ENCODE measurements at places on chromosomes 3 and 15.

- DNase-seq, result no peak
Observed at GRCh38 chr15:39781967-39782302, 706 bp downstream of the FSIP1 start.

DNA sequence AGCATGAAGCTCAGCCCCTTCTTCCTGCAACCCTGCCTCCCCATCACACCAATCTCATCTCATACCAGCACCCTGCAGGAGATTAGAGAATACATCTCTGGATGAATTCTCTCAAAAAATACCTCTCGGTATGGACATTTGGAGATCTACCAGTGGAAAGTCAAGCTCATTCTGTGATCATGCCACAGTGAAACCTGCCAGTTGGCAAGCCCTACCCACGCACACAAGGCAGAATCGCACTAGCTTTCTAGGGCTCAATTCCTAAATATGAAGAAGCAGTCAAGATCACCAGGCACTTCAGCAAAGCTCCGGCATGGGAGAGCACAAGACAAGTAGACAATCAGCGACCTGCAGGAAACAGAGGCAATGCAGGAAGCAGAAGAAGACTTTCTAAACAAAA is 221.2 kb downstream of the NTRK3 start:
- peak; percentile 79 for DNase-seq

- DNase-seq, result no peak
Observed at GRCh38 chr15:22960556-22960955, 19.6 kb downstream of the CYFIP1 start.

DNA sequence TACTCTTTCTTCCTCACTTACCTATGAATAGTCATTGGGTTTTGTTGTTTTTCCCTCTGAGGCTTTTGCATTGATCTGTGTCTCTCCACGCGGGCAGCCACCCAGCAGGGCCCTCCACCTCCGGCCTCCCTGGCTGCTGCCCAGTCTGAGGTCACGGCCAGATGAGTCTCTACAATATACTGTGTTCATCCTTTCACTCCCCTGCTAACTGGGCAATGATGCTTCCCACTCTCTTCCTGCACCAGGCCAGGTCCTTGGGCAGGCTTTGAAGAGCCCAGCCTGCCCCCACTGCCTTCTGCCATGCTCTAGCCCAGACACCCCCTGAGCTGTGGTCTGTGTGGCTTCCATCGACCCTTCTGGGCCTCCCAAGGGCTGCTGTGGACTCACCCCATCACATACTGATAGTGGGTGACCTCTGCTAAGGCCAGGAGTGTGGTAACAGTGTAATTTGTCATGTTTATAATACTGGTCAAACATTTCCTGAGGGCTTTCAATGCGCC is 18.0 kb downstream of the PDIA5 start:
- no peak for DNase-seq

DNA sequence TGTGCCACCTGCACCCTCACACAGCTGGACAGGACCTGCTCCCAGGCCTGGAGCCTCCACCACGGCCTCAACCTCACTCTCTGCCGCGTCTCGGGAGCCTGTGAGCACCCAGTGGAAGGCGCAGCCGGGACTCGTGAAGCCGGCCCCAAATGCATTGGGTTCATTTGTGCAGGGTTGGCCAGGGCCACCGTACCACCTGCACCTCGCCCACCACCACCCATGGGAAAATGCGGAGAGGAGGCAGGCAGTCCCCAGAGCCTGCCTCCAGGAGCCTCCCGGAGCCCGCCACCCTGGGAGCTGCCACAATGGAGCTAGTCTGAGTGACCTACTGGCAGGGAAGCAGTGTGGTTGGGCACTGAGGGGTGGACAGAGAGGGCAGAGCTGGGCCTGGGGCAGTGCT is 62.5 kb upstream of the HRH1 start:
- DNase-seq, result no peak

GRCh38 chr3:28836199-28836598 is 444.7 kb upstream of the RBMS3 start:
- no peak for DNase-seq

DNA sequence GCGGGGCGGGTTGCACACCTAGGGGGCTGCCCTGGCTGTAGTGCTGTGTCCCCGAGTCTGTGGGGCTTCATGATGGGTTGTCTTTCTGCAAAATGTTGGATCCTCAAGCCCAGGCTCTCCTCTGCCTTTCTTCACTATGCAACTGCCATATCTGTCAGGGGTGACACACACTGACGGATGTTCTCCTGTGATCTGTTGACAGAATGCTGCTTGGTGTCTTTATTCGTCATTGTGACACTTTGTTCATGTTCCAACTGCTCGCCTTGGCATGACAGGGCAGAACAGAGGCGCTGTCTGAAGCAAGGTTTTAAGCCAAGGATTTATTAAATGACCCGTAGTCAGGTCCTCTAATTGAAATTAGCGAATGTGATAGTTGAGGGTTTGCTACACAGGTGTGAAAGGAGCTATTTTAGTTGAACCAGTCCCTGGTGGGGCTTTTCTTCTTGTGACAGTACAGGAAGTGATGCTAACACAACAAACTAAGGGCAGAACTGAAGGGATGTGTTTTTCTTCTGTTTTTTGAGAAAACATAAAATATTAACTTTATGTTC is 173.4 kb downstream of the MCTP2 start:
- DNase-seq, result no peak

DNA sequence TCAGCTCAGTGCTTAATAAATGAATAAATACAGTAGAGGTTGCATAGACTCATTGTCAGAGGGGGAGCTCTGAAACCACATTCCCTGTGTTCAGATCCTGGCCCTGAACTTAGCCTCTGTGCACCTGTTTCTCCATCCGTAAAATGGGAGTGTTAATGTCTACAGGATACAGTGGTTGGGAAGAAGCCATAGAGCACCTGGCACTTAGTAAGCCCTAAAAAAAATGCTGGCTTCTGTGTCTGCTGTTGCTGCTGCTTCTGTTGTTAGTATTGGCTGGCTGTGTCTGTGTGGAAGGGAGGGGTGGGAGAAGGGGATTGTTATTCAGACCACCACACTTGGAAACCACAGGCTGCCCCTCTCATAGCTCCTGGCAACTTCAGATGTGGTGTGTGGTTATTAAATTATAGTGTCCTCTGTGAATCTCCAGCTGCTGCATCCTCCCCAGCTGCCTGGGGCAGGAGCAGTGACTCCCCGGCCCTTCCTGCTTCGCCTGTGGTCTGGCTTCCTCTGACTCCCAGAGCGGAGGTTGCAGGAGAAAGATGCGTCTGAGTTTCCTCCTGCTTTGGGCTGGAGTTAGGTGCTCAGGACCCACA is 31.0 kb downstream of the FGD5 start:
- no peak for DNase-seq

- DNase-seq, result no peak
Observed at GRCh38 chr3:142778541-142778940, 54.7 kb downstream of the TRPC1 start.

- DNase-seq, result no peak
Observed at GRCh38 chr3:147246906-147247305, 159.4 kb downstream of the ZIC4 start.

DNA sequence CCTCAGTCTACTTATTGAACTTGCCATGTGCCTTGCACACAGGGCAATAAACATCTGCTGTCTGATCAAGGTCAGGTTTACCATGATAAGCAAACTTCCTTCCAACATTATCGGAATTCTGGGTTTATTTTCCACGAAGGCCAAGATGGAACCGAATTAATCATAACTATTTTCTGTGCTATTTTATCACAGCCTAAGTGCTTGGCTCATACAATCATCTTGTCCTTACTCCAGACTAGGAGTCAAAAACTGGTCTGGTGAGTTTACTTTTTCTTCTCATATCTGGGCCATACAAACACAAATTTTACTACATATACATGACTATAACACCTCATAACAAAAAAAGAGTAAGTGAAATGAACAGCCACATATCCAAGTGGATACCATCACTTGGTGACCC is 2.3 kb downstream of the FBN1 start:
- DNase-seq, result no peak

GRCh38 chr15:49769225-49769624 is 148.4 kb downstream of the DTWD1 start:
- no peak for DNase-seq

- DNase-seq, result no peak
Observed at GRCh38 chr3:4573153-4573552, 80.0 kb downstream of the ITPR1 start.

GRCh38 chr3:14929310-14930074 is 17.9 kb upstream of the NR2C2 start:
- no peak for DNase-seq

DNA sequence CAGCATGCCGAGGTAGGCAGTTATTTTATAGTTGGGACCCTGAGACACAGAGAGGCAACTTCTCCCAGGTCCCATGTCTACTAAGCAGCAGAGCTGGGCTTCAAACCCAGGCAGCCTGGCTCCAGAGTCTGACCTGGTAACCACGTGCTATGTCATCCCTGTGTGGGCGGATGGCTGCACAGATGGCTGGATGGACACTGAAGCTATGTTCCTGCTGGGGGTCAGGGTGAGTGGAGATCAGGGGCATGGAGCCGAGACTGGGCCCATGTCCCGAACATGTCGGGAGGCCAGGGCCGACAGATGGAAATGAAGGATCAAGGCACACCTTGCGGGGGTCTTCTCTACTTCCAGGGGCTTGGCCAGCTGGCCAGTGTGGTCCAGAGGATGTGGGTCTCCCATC is 9.3 kb upstream of the FBLN2 start:
- DNase-seq, result peak; percentile 86

GRCh38 chr15:66884661-66885237 is 180.7 kb upstream of the SMAD3 start:
- no peak for DNase-seq

- no peak for DNase-seq
Observed at GRCh38 chr15:91294795-91295194, 194.7 kb downstream of the SV2B start.

GRCh38 chr3:134199240-134199639 is 51.4 kb downstream of the RYK start:
- DNase-seq, result no peak

DNA sequence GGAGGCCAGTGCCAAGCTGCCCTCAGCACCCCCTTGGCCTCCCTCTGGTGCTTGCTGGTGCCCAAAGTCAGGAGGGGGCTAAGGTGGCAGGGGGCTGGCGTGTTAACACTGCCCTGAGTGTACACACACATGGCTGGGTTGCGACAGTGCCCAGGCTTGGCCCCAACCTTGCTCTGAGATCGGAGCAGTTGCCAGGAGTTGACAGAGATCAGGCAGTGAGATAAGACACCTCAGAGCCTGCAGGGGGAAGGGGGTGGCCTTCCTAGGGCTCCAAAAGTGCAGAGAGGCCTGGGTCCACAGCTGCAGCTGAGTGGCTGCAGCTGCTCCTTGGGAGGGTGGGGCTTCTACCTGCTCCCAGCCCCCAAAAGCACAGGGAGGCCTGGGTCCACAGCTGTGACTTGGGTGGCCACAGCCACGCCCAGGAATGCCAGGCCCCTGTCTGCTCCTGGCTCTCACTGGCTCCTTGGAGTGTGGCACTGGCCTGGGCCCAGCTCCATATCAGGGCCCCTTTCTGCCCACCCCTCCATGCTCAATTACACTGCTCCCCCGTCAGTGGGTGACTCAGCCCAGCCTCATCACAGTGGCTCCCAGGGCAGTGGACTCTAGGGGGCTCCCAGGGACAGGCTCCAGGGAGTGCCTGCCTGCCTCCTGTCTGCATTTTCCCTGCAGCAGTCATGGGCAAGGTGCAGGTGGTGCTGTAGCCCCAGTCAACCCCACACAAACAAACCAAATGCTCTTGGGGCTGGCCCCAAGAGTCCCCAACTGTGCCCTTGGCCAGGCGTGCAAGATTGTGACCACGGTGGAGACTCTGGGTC is 56.4 kb upstream of the C15orf39 start:
- no peak for DNase-seq

- DNase-seq, result peak; percentile 50
Observed at GRCh38 chr3:62201438-62202035, 171.8 kb downstream of the FEZF2 start.

DNA sequence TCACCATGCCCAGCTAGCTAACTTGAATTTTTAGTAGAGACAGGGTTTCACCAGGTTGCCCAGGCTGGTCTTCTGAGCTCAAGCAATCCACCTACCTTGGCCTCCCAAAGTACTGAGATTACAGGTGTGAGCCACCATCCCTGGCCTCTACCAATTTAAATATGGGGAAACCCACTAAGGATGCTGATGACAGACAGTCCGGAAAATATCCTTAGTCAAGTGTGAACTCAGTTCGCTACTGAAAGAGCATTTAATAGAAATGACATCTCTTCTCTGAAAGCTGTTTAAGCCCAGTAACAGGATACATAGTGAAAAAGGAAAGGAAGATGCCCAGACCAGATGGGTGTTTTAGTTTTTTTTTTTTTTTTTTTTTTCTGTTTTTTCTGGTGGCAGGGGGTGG is 7.7 kb upstream of the GRAMD2A start:
- DNase-seq, result no peak

DNA sequence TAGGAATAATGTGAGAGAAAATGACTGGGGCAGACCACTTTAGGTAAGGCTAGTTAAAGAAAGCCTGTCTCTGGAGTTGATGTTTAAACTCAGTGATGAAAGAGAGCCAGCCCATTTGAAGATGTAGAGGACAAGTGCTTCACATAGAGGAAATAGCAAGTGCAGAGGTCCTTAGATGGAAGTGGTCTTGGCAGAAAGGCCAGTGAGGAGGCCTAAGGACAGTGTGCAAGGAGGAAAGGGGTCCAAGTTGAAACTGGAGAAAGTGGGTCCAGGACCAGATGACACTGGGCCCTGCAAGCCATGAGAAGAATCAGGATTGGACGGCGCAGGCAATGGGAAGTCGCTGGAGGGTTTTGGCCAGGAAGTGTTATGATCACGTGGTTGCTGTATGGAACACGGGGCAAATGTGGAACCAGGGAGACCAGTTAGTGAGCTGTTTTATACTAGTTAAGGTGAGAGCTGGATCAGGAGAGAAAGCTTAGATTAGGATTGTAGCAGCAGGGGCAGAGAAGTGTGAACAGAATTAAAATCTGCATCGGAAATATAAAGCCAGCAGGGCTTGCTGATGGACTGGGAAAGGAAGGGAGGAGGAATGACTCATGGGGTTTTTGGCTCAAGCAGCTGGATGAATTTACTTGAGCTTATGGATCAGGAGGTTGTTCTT is 48.0 kb upstream of the SCAANT1 start:
- DNase-seq, result peak; percentile 45

- DNase-seq, result peak; percentile 47
Observed at GRCh38 chr15:81073801-81074200, 60.3 kb upstream of the CFAP161 start.

- DNase-seq, result no peak
Observed at GRCh38 chr15:41286665-41287333, 45.6 kb downstream of the OIP5 start.

GRCh38 chr3:20091331-20092047 is 51.2 kb downstream of the KAT2B start:
- DNase-seq, result no peak

DNA sequence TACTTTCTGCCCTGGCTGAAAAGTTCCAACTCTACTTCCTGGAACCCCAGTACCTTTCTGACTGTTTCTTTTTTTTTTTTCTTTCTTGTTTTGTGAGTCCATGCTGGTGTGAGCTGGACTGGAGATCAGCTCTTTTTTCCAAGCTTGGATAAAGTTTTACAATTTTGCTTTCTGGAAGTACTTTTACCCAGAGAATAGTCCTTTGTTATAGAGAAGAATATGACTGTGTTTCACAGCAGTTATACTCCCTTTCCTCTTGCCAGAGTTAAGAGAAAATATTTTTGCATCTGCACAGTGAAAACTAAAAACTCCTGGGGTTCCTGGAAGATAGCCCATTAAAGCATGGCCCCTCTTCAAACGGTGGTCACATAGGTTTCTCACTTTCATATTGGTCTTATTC is 1100.6 kb downstream of the OTOL1 start:
- no peak for DNase-seq
